ENCODE measurements at places on chromosomes 7 and 10.

DNA sequence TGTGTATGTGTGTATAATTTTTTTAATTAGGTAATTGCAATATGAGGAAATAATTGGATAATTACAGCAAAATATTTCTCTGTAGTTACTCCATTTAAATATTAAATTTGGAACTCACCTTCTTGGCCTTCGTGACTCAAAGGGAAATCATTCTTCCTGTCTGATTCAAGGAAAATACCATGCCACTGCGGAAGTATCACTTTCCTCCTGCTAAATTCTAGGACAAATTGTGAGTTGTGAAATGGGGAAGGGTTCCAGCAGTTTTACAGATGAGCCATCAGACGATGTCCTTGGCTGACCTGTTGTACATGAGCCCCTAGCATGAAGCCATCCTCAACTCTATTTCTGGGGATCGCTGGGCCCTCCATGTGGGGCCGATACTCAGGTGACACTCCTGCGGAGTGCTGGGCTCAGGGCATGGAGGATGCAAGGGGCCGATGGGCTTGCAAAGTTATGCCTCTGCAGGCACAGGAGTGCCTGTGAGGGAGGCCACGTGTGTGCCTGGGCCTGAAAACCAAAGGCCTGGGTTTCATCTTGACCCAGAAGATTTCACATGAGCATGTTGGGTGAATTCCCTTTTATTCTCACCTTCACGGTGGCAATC, 179.6 kb upstream of the TCERG1L start:
- no peak overlapping the region for H3K27ac ChIP-seq
- no peak overlapping the region for H3K4me3 ChIP-seq
- no peaks in the 10 kb centered on the region for H3K27me3 ChIP-seq
- H3K36me3 ChIP-seq = no peaks in the 10 kb centered on the region
- no peaks in the 10 kb centered on the region for H3K4me1 ChIP-seq

- no peaks in the 10 kb centered on the region for H3K4me1 ChIP-seq
- no peak for DNase-seq
- H3K27ac ChIP-seq = no peak overlapping the region
- no peaks in the 10 kb centered on the region for H3K36me3 ChIP-seq
Observed at GRCh38 chr10:29102233-29102632, 186.6 kb upstream of the LYZL1 start.

DNA sequence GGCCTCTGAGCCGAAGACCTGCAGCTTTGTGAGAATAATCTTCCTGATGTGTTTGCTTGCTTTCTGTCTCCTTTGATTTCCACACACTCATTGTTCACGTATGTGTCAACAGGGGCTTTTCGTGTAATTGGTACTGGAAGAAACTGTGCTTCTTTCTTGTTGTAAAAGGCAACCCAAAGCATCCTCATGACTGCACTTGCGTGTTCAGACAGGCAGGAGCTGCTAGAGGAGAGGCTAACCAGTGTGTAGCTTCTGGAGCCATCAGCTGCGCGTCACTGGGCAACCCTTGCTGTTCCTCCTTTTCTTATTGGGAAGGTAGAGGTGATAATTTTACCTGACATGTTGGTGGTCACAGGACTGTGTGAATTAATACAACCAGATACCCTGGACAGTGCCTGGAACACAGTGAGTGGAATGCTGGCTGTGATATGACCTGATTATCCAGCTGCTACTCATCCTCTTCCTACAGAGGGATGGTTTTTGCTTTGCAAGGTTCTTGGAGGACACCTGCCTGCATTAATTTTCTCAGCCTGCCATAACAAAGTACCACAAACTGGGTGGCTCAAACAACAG, 213.0 kb downstream of the ABCA13 start:
- H3K4me3 ChIP-seq = no peak overlapping the region
- H3K36me3 ChIP-seq = no peaks in the 10 kb centered on the region
- H3K27ac ChIP-seq = no peak overlapping the region
- H3K4me1 ChIP-seq = no peaks in the 10 kb centered on the region

GRCh38 chr10:133159611-133159949, 439 bp upstream of the KNDC1 start:
- DNase-seq = no peak
- peaks cover 10% of the 10 kb centered on the region for H3K27me3 ChIP-seq
- H3K36me3 ChIP-seq = no peaks in the 10 kb centered on the region

- DNase-seq = no peak
- no peak overlapping the region for H3K27ac ChIP-seq
- H3K4me3 ChIP-seq = no peak overlapping the region
Observed at GRCh38 chr7:116984917-116985316, 31.6 kb downstream of the ST7 start.

DNA sequence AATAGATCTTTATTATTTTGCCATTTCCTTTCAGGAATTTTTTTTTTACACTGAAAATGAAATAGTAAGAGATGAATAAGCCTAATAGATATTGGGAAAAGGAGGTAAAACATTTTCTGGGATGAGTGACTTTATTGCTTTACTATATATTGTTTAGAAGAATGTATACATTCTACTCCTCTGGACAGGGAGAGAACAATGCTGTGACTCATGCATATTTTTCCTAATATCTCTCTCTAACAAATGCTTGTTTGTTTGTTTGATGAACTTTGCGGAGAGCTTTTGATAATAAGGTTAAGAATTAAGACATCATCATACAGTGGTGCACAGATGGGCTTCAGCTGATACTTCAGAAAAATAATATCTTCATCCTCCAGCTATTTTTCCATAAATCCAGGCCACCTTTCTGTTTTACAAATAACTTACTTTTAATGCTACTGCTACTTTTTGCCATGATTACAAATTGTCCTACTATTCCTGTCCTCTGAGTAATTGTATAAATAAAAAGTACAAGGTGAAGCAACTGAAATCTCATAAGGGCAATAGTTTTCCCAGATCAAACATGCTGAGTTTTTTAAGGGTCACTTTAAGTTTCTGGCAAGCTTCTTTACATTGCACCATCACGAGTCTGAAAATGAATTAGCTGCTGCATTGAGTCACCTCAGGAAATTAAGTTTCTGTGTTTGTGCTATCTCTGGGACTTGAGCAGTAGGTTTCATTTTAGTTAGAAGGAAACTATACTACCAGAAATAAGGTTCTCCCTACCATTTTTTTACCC, 207.3 kb upstream of the POT1 start:
- H3K4me3 ChIP-seq = no peak overlapping the region
- no peaks in the 10 kb centered on the region for H3K4me1 ChIP-seq
- no peak overlapping the region for H3K27ac ChIP-seq
- no peak for DNase-seq
- no peaks in the 10 kb centered on the region for H3K27me3 ChIP-seq

DNA sequence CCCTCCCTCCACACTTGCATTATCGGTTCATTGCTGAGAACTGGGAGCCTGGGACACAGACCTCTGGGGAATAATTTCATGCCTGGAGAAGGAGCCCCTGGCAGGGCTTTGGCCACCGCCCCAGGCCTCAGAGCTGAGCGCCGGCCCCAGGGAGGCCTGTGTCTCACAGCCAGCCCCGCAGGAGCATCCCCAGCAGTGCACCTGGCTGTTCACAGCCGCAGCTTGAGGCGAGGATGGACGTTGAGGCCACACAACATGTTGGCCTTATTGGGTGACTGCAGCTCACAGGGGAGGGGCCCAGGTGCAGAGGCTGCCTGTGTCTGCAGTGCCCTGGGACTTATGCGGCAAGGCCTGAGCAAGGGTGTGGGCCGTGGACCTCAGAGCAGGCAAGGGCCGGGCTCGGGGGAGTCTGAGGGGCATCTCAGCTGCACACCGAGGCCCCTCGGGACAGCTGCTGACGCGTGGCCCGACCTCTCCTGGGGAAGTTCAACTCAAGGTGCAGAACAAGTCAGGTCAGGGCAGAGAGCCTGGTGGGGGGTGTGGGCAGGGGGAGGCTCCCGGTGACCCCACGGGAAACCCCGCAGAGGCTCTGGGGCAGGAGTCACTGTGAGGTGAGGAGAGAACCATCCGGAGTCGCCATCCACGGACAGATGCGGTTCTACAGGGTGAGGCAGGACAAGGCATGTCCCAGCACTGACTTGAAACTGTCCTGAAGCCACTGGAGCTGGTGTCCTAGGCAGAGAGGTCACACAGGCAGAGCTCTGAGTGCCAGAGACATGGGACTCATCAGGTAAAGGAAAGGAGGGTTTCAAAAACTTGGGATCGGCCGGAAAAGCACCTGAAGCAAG, 13.1 kb upstream of the UBE3C start:
- H3K27ac ChIP-seq = no peak overlapping the region
- H3K4me1 ChIP-seq = no peaks in the 10 kb centered on the region
- H3K36me3 ChIP-seq = no peaks in the 10 kb centered on the region
- no peak overlapping the region for H3K4me3 ChIP-seq
- peaks cover 12% of the 10 kb centered on the region for H3K27me3 ChIP-seq
- no peak for DNase-seq

DNA sequence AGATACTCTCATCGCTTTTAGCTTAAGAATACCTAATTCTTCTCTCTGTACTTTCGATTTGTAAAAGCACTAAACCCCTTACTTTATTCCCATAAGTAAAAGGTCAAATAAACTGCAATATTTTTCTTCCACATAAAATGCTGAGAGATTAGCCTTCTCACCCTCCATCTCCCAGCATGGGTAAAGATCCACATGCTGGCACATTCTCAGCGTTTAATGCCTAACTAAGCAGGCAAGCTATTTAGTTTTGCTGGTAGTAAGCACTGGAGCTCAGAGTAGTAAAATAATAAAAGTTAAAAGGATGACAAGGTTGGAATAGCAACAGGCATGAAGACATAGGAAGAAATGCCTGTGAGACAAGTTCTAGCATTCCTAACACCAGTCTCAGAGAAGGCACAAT, 65.9 kb upstream of the NEBL start:
- DNase-seq = no peak
- no peaks in the 10 kb centered on the region for H3K36me3 ChIP-seq
- H3K27me3 ChIP-seq = peaks cover 4% of the 10 kb centered on the region
- H3K27ac ChIP-seq = no peak overlapping the region

DNA sequence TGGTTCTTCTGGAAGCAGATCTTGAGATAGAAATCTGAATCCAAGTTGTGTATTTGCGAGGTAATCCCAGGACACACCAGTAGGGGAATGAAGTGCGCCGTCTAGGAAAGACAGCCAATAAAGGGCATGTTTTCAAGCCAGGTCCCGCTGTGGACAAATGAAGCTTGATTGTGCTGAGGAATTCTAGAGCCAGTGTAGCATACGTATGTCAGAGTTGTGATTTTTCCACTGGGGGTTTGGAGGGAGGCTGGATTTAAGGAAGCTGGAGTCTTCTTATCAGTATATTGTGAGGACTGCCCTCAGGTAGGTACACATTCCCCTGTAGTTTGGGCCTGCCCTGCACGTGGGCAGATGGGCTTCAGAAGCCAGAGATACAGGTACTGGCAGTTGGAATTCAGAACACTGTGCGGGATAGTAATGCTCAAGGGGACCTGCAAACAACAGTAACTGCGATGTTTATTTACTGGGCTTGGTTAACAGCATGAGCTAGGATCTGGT, 50.9 kb downstream of the GALNT11 start:
- no peaks in the 10 kb centered on the region for H3K27me3 ChIP-seq
- H3K27ac ChIP-seq = no peak overlapping the region
- DNase-seq = no peak
- H3K36me3 ChIP-seq = no peaks in the 10 kb centered on the region
- H3K4me3 ChIP-seq = no peak overlapping the region

GRCh38 chr7:139731802-139732470, 45.9 kb downstream of the HIPK2 start:
- peaks cover 33% of the 10 kb centered on the region for H3K4me1 ChIP-seq
- no peak for DNase-seq
- H3K27ac ChIP-seq = peak overlapping the region; percentile 91
- peak overlapping the region; percentile 49 for H3K4me3 ChIP-seq
- peaks cover 8% of the 10 kb centered on the region for H3K36me3 ChIP-seq

- H3K27me3 ChIP-seq = no peaks in the 10 kb centered on the region
- H3K4me3 ChIP-seq = no peak overlapping the region
- H3K4me1 ChIP-seq = peaks cover 17% of the 10 kb centered on the region
- peaks cover 15% of the 10 kb centered on the region for H3K36me3 ChIP-seq
- no peak for DNase-seq
Observed at GRCh38 chr7:28002638-28003037, 178.0 kb downstream of the JAZF1 start.

GRCh38 chr7:18610331-18610948, 114.9 kb downstream of the HDAC9 start:
- no peak overlapping the region for H3K4me3 ChIP-seq
- peak; percentile 28 for DNase-seq
- H3K27me3 ChIP-seq = no peaks in the 10 kb centered on the region
- no peak overlapping the region for H3K27ac ChIP-seq

DNA sequence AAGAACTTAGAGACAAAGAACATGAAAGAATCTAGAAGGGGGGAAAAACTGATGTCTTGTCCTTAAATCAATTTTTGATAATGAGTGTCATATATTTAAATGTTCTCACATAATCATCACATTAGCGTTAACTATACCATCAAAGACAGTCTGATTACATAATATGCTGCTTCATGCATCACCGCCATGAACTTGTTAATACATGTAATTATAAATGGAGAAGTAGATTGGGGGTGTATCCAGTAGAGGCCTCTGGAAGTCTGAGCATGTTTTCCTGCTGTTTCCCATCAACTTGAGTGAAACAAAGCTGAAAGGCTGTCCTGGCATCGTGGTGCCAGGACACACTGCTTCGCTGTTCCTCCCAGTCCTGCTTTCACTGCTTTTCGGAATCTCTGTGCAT, 48.2 kb downstream of the PRLHR start:
- no peak overlapping the region for H3K4me3 ChIP-seq
- DNase-seq = no peak
- H3K27ac ChIP-seq = no peak overlapping the region
- H3K36me3 ChIP-seq = no peaks in the 10 kb centered on the region

DNA sequence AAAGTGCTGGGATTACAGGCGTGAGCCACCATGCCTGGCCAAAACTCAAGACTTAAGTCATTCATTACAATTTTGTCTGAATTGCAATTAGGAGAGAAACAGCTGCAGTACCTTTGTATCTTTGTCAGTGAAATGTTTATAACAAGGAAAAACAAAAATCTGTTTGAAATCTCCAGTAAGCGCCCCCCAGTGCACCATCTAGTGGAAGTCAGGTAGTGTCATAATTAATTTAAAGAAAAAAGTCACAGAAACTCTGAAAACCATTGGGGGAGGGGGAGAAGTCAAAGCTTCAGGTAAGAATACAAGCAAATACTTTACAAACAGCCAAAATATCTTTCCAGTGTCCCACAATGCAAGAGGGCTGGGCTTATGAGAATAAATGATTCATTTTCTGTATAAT, 2.8 kb downstream of the MPP7 start:
- no peak overlapping the region for H3K27ac ChIP-seq
- no peaks in the 10 kb centered on the region for H3K36me3 ChIP-seq
- no peak overlapping the region for H3K4me3 ChIP-seq
- DNase-seq = no peak
- H3K27me3 ChIP-seq = peaks cover 3% of the 10 kb centered on the region

GRCh38 chr10:125816548-125816947, 6.5 kb downstream of the UROS start:
- no peak overlapping the region for H3K4me3 ChIP-seq
- no peak overlapping the region for H3K27ac ChIP-seq
- H3K36me3 ChIP-seq = peaks cover 18% of the 10 kb centered on the region
- H3K4me1 ChIP-seq = peaks cover 9% of the 10 kb centered on the region
- no peaks in the 10 kb centered on the region for H3K27me3 ChIP-seq
